Central memory CD8-positive, alpha-beta T cell (primary cell): ENCODE measurements at places on chromosomes 4 and X.

- H3K27me3 ChIP-seq = peaks cover 40% of the 10 kb centered on the region
- no peaks in the 10 kb centered on the region for H3K36me3 ChIP-seq
- DNase-seq = no peak
- H3K27ac ChIP-seq = no peak within 1 kb of the TSS
These were observed at the start of gene IL13RA1 for GRCh38 chrX:118726887-118727685. Gene IL13RA1 (plus strand): TSS chrX:118727606. CDS start chrX:118727639, 33 bp downstream.

- peaks cover 1% of the 10 kb centered on the region for H3K36me3 ChIP-seq
- H3K27ac ChIP-seq = no peak overlapping the region
- peaks cover 27% of the 10 kb centered on the region for H3K27me3 ChIP-seq
- no peaks in the 10 kb centered on the region for H3K4me1 ChIP-seq
- DNase-seq = no peak
These were observed 18.4 kb upstream of the SEL1L3 start for GRCh38 chr4:25881193-25881592.

DNA sequence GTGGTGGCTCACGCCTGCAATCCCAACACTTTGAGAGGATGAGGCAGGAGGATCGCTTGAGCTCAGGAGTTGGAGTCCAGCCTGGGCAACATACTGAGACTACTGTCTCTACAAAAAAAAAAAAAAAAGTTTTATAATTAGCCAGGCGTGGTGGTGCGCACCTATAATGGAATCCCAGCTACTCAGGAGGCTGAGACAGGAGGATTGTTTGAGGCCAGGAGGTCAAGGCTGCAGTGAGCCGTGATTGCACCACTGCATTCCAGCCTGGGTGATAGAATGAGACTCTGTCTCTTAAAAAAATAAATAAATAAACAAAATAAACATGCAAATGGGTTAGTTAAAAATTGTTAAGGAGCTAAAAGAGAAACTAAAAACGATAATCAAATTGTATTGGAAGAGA is 7.7 kb downstream of the GLOD5 start:
- H3K4me1 ChIP-seq = no peaks in the 10 kb centered on the region
- no peak overlapping the region for H3K4me3 ChIP-seq
- no peaks in the 10 kb centered on the region for H3K27me3 ChIP-seq

GRCh38 chr4:152348670-152349069 is 187.2 kb downstream of the FBXW7 start:
- DNase-seq = no peak
- no peak overlapping the region for H3K4me3 ChIP-seq
- H3K27ac ChIP-seq = no peak overlapping the region
- peaks cover 15% of the 10 kb centered on the region for H3K4me1 ChIP-seq
- H3K27me3 ChIP-seq = no peaks in the 10 kb centered on the region

DNA sequence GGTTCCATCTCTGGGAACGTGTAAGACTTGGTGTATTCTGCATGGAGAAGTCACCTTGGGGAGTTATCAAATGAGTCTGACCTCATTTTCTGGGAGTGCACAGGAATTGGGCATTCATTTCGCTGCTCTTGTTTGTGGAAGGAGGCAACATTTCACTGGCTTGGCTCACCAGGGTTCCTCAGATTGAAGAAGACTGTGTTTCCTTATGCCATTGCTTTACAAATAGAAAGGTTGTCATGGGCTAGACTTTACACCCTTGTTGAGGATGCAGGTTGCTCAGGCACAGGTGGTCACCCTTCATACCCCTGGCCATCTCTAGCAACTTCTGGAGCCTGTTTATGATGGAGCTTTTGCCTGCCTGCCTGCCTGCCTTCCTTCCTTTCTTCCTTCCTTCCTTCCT is 114.4 kb downstream of the AASDH start:
- peaks cover 63% of the 10 kb centered on the region for H3K27me3 ChIP-seq
- no peaks in the 10 kb centered on the region for H3K36me3 ChIP-seq
- no peaks in the 10 kb centered on the region for H3K4me1 ChIP-seq
- H3K4me3 ChIP-seq = no peak overlapping the region
- no peak for DNase-seq
- no peak overlapping the region for H3K27ac ChIP-seq
